ENCODE measurements at places on chromosomes 2 and 18. TPM values are rescaled to one million over a fixed set of nuclear protein-coding genes. Genes with fewer than 3 reads are reported as not detected.

DNA sequence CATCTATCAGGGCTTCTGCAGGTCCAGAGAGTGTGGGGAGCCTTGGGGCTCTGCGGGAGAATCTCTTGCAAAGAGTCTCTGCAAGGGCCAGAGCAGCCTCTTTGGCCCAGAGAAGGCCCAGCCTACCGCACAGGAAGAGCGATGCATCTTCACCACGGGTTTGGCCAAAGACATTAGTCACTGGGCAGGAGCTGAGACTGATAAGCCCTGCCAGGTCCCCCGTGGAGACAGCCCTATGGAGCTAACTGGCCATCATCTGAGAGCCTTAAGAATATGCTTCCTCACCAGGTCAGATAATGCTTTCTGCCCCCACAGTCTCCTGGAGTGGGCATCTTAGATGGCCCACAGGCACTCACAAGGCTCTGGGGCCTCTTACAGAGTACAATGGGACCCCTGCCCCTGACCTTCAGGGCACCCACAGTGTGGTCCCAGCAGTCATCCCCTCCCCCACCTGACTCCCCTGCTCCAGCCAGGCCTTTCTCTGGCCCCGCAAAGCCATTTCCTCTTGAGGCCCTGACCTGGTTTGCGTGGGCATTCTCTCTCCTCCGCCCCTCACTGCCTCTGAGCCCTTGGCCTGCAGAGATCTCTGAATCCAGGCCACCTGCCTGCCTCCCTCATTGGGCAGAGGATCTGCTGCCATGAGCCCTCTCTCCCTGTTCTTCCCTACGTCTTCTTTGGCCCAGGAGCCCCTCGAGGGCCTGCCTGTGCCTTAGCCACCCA lies 31.9 kb upstream of the MAPRE3 start:
- no peak for DNase-seq

DNA sequence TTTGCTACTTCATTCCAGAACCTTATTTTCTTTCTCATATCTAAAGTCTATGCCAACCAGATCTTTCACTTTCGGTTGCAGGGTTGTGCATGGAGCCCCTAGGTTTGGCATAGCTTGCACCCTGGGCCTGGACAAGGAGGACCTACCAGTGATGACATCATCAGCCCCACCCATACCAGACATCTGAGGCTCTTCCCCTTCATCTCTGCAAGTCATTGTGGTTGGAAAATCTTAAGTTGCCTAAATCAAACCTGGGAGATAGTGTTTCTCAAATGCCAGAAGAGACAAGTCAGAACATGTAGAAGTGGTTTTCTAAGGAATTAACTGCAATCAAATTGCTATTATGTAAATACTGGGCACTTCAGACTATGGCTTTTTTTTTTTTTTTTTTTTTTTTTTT lies 363.3 kb downstream of the ZNF516 start:
- no peak for DNase-seq

GRCh38 chr2:149652926-149653325 lies 65.4 kb upstream of the MMADHC start:
- no peak for DNase-seq

DNA sequence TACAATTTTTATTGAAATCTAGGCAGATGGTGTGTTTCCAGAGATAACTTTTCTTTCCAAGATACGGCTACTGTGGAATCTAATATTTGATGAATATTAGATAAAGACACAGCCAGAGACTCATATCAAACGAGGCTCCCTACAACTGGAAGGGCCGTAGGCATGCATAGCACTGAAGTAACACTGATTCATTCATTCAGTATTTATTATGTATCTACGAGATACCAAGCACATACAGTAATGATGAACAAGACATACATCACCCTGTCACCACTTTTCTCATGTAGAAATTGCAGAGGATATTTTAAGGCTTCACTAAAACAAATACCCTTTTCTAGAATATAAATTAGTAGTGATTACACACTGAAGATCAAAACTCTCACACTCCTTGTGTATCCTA lies 74.5 kb downstream of the KCTD18 start:
- no peak for DNase-seq

Gene SP3
- total RNA-seq, result 21.1 TPM

DNA sequence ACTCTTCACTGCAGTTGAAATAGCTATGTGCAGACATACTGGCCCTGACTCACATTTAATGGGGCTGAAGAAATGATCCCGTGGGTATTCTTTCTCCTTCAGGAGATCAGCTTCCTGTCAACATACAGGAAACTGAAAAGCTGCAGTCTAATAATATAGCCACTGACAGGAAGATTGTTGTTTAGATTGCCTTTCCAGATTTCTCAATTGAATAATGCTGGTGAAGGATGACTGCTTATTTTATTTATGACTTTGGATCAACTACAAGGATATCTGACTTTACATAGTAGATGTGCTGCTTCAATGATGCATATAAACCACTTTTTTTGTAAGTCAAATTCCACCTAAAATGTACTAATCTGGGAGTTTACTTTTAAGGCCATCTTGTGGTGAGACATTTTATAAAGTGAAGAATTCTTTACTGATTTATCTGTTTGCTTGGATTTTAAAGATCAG lies 93.4 kb upstream of the MAP4K3 start:
- DNase-seq, result no peak

- DNase-seq, result no peak
These were observed 121.9 kb upstream of the ACAA2 start for GRCh38 chr18:49935215-49935614.

- DNase-seq, result no peak
These were observed 225.8 kb downstream of the RNF152 start for GRCh38 chr18:61666876-61667590.

DNA sequence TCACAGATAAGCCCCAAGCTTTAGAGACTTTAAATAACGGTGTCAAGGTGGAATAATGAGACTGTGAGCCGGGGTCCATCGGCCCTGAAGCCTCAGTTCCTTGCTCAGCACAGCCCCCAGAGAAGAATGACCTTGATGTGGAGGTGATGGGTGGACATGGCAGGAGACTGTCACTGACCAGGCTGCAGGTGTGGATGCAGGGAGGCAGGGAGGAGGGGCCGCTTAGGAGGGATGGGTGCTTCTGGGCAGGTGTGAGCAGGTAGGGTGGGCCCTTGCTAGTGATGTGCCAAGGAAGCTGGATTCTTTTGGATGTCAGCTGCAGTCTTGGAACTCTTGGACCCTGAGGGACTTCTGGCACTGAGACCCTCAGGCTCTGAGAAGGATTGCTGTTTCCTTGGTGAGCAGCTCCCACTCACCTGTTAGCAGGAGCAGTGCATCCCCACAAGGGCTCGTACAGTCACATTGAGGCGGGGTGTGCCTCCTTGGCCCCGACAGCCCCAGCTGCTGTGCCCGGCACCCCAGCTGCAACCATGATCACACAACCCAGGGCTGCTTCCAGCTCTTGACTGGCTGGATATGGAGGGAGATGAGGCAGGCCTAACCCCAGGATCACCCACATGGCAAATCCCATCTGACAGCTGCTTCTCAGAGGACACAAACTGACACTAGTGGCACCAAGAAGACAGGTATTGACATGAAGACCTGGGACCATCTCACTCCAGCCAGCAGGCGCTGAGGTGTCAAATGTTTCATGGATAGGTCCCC lies 209.8 kb upstream of the HDAC4 start:
- no peak for DNase-seq

- DNase-seq, result peak; percentile 77
These were observed at the start of gene CRACDL for GRCh38 chr2:98935777-98936352. CRACDL (minus strand) TSS chr2:98936225; CDS start chr2:98846800, 89,425 bp downstream.

Gene LIMS3
- total RNA-seq, result 1.5 TPM

GRCh38 chr2:205902041-205902899 lies 183.7 kb downstream of the INO80D start:
- no peak for DNase-seq

Gene NRBP1
- total RNA-seq, result 41.4 TPM

Measured in pancreas (tissue), 10 donors.